ENCODE measurements at places on chromosomes 3 and 15. TPM values are rescaled to one million over a fixed set of nuclear protein-coding genes. Genes with fewer than 3 reads are reported as not detected.

The SEMA5B gene
- 9.4 TPM for total RNA-seq

DNA sequence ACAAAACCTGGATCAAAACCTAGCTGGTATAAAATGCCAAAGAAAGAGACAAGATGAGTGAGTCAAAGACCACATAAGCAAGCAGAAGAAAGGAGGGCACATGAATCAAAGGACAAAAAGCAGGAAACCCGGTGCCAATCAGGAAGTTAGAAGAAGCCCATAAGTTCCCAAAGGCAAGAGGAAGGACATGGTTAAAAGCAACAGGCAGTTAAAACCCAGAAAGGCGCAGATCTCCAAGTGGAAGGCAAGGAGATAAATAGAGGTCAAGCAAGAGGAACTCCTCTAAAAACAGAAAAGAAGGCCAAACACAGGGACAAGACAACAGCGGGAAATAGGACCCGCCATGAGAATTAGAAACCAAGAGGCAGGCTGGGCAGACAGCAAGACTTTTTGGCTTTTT lies 4.4 kb downstream of the TMOD2 start:
- DNase-seq = no peak

The ILDR1 gene
- total RNA-seq = 0.68 TPM

- DNase-seq = no peak
These were observed 17.9 kb upstream of the RPUSD3 start for GRCh38 chr3:9861626-9862130.

- DNase-seq = no peak
These were observed 118.6 kb upstream of the NR2E3 start for GRCh38 chr15:71691458-71692417.

The UACA gene
- 38.0 TPM for total RNA-seq

The CHCHD4 gene
- 13.3 TPM for total RNA-seq

DNA sequence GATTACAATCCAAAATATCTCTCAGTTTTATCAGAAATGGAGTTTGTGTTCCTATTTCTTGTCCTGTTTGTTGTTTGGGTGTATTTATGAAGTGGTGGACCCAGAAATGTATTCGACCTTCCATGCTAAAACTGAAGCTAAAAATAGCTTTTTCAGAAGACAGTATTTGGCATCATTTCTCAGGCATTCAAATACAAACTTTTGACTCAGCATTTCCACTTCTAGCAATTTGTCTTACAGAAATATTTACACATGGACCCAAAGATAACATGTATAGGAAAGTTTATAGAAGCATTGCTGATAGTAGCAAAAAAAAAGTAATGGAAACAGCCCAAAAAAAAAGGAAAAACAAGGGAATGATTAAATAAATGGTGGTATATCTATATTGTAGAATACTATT lies 156.3 kb downstream of the HCN4 start:
- DNase-seq = no peak

The GOLGA8G gene
- total RNA-seq = not detected

The STAC gene
- 3.0 TPM for total RNA-seq

GRCh38 chr15:48176957-48177356 lies 1.1 kb downstream of the MYEF2 start:
- DNase-seq = no peak

DNA sequence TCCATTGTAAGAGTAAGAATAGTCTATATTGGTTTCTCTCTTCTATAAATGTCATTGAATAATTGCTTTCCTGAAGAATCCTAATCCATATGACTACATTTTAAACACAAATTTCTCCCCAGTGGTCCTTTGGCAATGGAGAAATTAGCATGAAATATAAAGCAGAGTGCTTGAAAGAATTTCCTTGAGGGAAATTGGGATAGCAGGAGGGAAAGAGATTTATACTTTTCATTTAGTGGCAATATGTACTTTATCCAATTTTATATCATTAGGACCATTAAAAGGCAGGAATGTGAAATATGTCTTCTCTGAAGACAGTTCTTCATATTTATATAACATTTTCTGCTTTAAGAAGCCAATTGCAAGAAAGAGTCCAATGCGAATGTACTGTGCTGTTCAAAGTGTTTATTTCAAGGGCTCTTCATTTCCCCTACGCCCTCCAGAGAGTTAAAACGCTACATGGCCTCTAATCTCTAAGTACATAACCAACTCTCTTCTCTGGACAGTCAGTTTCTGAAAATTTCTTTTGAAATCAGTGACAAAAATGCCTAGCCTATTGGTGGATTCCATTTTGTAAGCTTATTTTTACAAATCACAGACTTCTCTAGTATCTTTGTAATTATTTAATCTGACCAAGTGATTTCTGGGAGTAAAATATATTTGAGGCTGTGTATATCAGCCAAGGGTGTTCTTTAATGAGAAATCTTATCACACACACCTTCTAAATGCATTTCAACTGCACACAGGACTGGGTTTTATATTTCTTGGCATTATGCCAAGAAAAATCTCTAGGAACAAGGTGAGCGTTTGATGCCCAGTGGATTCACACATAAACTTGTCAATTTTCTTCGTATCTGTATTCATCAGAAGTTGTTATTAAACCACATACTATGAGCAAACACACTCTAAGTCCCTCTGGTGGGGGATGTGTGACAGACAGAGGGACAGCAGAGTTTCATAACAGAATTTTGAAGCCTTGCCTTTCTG lies 51.2 kb downstream of the KCNAB1 start:
- DNase-seq = no peak

The MUC4 gene
- total RNA-seq = 1.2 TPM

The SLC24A5 gene
- not detected for total RNA-seq

All from H9 (cell line).